ENCODE measurements at places on chromosomes 2 and 18.

DNA sequence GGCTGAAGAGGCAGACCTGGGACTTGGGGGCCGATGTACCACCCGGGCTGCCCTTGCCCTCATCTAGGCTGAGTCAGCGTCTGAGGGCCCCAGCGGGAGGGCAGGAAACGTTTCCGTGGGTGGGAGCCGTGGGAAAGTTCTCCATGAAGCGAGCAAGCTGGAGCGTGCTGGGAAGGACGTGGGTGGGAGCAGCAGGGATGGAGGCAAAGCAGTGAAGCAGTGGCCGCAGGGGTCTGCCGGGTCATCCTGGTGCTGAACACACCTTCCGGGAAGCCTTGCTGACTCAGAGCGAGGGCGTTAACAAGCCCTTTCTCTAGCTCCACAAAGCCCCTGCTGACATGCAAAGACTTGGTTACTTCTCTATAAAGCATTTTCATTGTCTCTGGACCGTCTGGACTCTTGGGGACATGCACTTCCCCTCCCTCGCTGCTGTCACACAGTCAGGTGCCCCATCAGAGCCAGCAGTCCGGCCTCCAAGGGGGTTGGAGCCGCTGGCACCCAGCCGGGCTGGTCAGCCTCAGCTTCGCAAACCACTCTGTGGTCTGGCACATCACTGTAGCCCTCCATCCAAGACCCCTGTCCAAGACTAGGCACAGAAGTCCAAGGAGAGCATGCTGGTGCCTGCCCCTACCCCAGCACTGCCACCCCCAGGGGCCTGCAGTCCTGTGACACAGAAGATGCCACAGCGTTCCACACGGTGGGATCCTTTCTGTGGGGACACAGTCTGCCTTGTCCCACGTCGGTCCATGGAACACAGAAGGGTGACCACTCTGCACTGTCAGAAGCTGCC is 115.1 kb upstream of the GPC1 start:
- DNase-seq, result peak; percentile 61

DNA sequence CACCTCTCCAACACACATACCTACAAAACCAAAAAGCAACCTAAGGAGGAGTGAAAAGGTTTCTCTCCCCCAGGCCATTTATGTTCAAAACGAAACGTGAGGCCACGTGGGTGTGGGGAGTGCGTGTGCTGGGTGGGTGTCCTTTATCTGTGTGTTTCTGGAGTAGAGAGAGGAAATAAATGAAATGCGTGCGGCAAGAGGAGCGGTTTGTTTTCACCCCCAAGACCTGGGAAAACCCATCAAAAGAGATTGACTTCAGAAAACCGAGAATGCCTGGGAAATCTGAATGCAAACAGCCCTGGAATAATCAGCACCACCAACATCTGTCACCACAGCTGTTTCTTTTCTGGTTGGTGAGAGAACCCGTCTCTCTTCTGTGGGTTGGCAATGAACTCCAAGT is 137.4 kb downstream of the INSIG2 start:
- DNase-seq, result no peak

GRCh38 chr2:229531594-229531993 is 182.8 kb downstream of the DNER start:
- DNase-seq, result no peak

- no peak for DNase-seq
These were observed 184.8 kb downstream of the LRP1B start for GRCh38 chr2:141946016-141946415.
